ENCODE measurements at places on chromosomes 3 and 15.

GRCh38 chr3:169232863-169233262 is 430.6 kb downstream of the MECOM start:
- DNase-seq, result no peak

GRCh38 chr3:82143661-82144412 is 382.4 kb upstream of the GBE1 start:
- no peak for DNase-seq

DNA sequence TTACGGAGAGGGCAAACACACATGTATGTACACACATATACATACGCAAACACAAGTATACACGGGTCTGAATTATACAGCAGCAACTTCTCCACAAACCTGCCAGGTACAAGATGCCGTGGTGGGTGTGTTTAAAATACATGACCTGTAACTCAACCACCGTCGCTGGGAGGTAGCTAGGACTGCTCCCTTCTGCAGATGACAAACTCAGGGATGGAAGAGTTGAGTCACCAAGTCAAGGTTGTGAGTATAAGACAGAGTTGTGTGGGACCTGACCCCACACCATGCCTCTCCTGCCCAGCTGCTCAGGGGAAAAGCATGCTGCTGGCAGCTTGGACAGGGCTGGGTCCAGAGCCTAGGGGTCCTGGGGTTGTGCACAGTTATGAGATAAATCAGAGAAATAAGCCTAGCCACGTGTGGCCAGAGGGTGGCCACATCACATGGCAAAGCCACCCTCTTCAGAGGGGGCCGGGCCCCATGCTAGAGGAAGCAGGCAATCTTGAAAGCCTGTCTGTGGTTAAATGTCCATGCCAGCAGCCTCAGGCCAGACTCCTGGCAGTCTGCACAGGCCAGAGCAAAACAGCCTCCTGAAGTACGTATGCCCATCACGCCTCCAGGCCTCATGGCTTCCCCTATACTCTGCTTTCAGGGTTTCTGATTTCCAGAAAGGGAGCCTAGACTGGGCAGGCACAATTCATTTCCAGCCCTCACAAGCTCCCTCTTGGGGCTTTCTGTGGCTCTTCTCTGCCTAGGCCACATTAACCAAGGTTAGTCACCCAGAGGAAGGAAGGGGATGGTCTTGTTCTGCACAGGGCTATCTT is 107.7 kb upstream of the RPL32 start:
- DNase-seq, result peak; percentile 62

DNA sequence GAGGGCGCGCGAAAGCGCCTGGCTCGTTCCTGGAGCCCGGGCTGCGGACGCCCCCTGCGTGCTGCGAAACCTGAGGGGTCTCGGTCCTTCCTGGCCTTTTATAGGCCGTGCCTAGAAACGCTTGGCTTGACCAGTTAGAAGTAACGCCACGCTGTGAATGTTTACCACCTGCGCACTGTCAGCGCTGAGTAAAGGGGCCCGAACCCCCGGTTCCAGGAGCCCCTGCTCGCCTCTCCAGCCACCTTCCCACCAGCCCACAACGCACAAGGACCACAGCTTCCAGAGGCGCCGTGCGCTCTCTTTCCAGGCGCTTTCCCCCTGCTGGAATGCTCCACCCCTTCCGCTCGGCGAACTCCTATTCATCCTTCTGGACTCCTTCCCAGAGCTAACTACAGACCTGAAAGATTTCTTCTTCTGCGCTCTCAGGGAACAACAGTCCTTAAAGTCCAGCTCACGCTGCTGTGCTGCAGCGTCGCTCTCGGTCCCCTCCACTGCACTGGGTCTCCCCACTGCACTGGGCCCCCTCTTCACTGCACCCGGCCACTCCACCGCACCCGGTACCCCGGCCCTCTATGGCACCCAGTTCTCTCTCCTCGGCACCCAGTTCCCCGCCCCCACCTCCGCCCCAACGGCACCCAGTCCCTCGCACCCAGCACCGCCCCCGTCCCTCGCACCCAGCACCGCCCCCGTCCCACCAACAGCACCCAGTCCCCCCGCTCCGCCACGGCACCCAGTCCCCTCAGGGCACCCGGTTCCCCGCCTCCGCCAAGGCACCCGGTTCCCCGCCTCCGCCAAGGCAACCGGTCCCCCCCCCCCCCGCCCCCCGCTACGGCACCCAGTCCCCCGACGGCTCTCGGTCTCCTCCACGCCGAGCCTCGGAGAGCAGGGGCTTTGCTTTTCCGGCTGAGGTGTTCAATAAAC is 69.8 kb downstream of the SQOR start:
- DNase-seq, result peak; percentile 8

DNA sequence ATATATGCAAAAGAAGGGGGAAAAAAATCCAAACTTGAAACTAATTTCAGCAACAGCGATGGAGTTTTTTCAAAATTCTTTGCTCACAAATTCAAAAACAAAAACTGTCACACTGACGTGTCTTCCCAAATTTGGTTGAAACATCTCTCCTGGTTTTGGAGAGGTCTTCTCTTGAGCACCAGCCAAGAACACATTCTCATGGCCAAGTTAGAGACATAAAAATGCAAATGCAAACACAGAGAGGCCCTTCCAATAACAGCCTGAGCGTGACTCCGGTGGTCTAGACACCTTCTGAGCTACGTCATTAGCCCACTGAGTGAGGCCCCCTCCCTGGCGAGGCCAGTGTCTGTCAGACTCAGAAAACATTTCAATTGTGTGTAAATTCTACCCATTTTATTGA is 436.0 kb upstream of the PROK2 start:
- no peak for DNase-seq

DNA sequence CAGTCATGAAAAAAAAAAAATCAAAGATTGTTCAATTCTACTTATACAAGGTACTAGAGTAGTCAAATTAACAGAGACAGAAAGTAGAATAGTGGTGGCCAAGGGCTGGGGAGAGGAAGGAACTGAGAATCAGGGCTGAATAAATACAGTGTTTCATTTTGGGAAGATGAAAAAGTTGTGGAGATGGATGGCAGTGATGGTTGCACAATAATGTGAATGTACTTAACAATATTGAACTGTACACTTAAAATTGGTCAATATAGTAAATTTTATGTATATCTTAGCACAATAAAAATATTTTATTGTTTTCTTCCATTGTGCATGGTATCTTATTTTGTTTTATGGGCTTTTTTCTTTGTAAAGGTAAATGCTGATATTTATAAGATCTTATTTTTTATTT is 262.2 kb upstream of the AGTR1 start:
- no peak for DNase-seq

DNA sequence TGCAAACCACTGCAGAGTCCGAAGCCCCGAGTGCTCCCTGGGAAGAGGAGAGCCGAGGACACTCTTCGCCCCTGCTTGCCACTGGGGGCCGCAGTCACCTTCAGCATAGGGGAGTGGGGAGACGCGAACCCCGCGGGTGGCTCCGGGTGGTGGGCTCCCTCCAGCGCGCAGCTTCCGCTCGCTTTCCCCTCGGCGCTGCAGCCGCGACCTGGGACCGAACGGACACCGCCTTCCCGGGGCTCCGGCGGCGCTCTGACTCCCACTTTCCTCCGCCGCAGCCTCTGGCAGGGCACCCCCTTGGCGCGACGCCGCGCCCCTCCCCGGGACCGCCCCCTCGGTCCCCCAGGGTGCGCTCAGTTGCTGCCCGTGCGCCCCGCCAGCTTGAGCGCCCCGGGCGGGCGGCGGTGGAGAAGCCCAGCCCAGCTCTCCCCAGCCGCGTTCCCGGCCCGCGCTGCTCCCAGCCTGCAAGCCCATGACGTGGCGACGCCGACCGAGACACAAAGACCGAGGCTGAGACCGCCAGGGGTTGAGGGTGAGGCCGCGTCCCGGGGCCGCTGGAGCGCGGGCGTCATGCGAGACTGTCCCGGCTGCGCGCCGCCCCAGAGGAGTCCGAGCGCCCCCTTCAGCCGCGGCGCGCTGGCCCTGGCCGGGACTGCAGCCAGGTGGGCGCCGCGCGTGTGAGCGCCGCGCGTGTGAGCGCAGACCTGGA is at the start of gene MINAR1:
Gene MINAR1 (plus strand): TSS at position 701 of the 709 bp plus-strand sequence. CDS start 23,812 bp downstream, outside the sequence.
- DNase-seq, result peak; percentile 11

DNA sequence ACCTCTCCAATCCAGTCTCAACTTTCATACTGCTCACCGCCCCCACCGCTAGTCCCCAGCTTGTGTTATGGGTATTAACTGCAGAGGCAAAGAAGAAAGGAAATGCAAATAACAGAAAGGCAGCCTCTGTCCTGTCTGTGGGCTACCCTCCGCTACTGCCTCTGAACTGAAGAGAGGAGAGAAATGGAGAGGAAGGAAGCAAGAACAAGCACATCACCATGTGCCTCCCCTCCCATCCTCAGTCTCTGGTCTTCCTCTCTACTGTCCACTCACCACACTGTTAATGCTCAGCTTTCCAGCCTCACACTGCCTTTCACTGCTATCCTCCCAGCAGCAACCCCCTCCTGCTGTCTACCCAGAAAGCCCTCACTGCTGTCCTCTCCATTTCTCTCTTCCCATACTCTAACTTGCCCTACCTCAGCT is 139.0 kb upstream of the SLC2A2 start:
- peak; percentile 37 for DNase-seq

- peak; percentile 42 for DNase-seq
Observed at GRCh38 chr3:52721002-52721729, 15.3 kb downstream of the SPCS1 start.

- peak; percentile 62 for DNase-seq
Observed at GRCh38 chr3:88150371-88150770, 612 bp downstream of the C3orf38 start.

DNA sequence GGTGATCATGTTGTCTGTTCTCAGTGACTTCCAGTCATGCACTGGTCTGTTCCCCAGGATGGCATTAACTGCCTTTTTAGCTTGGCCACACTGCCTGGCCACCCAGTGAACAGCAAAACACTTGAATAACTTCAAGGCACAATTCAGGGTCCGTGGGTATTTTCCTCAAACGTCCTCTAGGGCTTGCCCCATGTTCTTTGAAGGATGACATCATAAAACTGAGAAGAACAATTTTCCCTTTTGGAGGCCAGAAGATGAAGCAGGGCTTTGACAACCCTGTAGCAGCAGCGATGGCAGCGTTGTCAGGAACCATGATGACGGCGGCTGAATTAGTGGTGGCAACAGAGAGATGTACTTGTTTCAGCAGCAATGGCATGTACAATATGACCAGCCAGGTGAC is 465.9 kb upstream of the ONECUT1 start:
- DNase-seq, result no peak

DNA sequence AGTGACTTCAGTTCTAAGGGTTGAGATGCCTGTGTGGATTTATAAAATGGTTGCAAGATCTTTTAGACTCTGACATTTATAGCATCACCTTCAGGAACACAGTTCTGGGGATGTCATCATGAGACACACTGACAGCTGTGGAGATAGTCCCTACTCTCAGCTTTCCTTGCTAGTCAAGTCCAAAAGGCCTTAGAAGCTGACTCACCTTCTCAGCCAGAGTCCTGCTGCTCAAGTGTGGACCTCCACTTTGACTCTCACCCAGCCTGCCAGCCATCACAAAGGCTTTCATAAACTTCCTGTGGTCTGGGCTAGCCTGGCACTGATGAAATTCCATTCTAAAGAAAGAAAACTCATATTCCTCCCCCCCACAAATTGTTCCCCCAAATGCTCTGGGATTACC is 44.8 kb downstream of the TMEM39A start:
- no peak for DNase-seq

Data from activated naive CD4-positive, alpha-beta T cell treated with anti-CD3 and anti-CD28 coated beads for 36 hours (primary cell).